NCI-H774 (cell line): ENCODE measurements at places on chromosomes 3 and 15.

- no peak for DNase-seq
Observed at GRCh38 chr3:21393683-21394311, 357.2 kb downstream of the ZNF385D start.

GRCh38 chr3:182732232-182733015 is 60.9 kb upstream of the ATP11B start:
- no peak for DNase-seq

DNA sequence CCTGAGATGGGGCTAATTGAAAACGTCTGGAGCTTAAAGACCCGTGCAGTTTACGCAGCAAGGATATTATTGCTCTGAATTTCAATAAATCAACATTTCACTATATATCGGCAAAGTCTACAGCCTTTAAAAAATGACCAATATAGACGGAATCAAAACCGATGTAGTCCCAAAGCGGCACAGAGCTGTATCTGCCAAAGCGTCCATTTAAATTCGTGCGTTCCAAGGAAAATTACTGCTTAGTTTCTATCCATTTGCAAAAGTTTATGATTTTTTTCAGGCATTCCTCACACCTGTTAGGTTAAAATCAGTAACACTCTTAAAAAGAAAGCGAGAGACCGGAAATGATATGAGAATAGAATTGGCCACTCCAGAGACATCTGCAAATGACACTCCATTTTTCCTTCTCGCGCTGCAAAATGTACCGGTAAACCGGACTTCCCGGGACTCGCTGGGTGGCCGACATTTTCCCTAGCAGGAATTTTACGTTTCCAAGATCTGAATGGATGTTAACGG is 777 bp upstream of the EIF4A2 start:
- DNase-seq: no peak

DNA sequence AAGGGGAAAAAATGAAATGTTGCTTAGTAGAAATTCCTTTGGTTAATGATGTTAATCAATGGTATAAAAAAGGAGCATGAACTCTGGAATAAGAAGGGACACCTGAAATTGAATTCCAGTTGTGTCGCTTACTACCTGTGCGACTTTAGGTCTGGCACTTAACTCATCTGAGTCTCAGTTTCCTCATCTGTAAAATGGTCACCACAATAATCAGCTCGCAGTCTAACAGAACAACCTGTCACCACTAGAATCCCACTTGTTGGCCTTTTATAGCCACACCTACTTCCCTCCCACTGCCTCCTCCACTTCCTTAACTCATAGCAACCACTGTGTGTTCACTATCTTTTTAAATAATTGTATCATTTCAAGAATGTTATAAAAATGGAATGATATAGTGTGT is 2.5 kb downstream of the PLAAT1 start:
- no peak for DNase-seq

GRCh38 chr15:44584162-44584749 is 47.3 kb downstream of the EIF3J start:
- DNase-seq: no peak

- no peak for DNase-seq
Observed at GRCh38 chr15:34737477-34737876, 17.3 kb downstream of the GJD2 start.

- DNase-seq: no peak
Observed at GRCh38 chr3:77370413-77370812, 330.5 kb downstream of the ROBO2 start.

DNA sequence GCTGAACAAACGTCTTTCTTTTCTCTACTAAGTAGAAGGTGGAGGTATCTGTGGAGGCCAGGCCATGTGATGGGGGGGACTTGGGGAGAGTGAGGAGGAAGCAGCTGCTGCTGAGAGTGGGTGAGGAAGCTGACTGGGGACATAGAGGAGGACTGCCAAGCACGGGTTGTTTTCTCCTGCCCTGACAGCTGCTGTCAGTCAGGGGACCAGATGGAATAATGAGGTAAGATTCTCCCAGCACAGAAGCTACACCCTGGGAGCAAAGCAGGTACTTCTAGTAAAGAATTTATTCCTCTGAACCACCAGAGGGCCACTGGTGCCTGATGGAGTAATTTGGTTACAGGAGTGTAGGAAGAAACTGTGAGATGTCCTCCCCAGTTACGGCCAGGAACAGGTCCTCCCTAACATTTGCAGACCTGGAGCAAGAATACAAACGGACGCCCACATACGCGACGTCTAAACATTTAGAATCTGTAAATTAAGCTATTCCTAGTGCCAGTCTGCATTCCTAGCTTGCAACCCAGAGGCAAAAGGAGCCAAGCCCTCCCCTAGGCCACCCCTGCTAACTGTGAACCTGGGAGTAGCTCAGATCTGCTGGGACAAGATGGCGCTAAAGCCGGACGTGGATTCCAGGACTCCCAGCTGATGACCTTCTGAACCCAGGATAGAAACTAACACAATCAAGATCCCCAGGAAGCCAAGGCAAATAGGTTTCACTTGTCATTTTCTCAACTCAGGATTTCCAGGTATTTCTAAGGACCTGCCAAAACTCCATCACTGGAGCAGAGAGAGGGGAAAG is 14.8 kb downstream of the CRYGS start:
- no peak for DNase-seq

GRCh38 chr15:89632563-89633430 is 22.5 kb downstream of the KIF7 start:
- no peak for DNase-seq

GRCh38 chr15:74213858-74214284 is 11.3 kb upstream of the STRA6 start:
- no peak for DNase-seq

- no peak for DNase-seq
Observed at GRCh38 chr3:29892976-29893554, 612.2 kb downstream of the RBMS3 start.

GRCh38 chr15:75182187-75183131 is 19.2 kb upstream of the C15orf39 start:
- DNase-seq: no peak

DNA sequence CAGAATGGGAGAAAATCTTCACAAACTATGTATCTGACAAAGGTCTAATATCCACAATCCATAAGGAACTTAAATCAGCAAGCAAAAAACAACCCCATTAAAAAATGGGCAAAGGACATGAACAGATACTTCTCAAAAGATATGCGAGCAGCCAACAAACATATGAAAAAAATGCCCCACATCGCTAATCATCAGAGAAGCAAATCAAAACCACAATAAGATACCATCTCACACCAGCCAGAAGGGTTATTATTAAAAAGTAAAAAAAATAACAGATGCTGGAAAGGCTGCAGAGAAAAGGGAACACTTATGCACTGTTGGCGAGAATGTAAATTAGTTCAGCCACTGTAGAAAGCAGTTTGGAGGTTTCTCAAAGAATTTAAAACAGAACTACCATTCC is 80.2 kb upstream of the ATP11B start:
- no peak for DNase-seq

DNA sequence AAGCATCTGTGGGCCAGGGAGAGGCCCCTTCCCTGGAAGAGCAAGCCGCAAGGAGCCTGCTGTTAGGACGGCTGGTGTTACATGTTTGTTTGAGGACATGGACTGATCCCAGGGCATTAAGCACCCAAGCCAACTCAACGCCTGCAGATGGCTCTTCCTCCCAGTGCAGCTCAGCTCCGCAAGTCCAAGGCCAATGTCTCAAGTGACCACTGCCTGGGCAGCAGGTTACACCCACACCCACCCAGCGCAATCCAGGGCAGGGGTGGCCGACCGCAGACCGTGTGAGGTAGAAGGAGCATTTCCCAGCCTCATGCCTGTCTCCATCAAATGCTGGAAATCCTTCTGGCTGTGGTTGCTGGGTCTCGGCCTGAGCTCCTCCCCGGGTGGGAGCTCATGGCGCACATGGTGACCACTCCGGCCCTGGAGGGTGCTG is 14.5 kb downstream of the GP5 start:
- no peak for DNase-seq

DNA sequence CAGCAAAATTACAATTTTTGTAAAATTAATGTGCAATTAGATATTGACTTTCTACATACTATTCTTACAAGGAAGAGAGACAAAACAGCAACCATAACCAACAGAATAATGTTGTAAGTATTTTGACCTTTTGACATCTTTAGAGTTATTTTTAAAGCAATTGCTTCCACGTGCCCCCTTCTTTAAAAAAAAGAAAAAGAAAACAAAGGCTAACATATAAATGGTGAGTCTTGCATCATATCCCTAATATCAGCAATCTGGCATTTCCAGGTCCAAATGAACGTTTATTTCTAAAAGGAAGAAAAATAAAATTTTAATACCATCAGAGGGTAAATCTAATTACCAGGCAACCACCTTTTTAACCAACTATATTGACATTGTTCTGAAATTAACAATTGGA is 19.3 kb upstream of the STRIT1 start:
- DNase-seq: no peak

GRCh38 chr3:143339451-143339850 is 219.9 kb downstream of the CHST2 start:
- no peak for DNase-seq

DNA sequence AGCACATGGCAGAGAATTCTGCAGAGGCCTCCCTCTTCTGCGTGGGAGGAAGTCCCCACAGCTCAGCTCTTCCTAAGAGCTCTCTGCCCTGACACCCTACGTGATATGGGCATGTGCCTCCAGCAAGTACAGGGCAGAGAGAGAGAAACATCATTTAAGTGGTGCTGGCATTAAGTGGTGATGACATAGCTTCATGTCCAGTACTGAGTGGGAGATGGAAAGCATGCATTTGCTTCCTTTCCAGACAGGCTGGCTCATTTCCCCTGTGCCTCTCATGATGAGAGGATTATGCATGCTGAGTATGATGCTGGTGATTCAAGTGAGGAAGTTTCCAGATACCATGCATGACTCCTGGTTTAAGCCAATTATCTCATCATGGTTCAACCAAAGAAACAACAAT is 26.9 kb downstream of the BFSP2 start:
- DNase-seq: no peak
